ENCODE measurements at places on chromosomes 7 and 10.

DNA sequence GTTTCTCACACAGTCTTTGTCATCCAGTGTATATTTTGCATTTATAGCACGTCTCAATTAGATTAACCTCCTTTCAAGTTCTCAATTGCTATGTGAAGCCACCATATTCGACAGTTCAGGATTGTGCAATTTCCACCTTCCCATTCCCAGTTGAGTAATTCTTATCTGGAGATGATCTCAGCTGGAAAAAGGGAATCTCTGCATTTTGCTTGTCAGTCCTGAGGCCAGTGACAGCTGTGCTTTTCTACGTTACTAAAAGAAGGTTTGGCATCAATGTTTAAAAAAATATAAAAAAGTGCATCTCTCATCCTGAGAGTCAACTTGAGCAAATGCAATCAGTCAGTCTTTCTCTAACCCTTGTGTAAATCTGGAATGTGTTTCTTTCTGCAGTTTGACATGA, 247.7 kb downstream of the PRKG1 start:
- DNase-seq: no peak

- DNase-seq: no peak
Measured at GRCh38 chr7:96710544-96710943, 898 bp upstream of the SEM1 start.

GRCh38 chr7:139300390-139300789, 40.7 kb upstream of the FMC1 start:
- no peak for DNase-seq

- no peak for DNase-seq
Measured at GRCh38 chr7:102943423-102944169, 30.8 kb downstream of the LRRC17 start.

DNA sequence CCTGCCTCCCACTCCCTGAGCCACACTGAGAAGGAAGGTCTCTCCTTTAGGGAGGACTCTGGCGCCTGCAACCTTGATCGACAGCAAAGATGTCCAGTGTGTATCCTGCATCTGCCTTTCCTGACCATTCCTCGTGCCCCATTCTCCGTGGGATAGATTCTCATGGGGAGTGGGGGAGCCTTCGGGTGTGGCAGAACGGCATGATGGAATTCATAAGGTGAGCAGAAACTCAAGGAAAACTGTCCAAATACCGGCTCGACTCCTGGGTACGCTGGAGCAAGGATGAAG, 636 bp upstream of the RARRES2 start:
- DNase-seq: no peak

- no peak for DNase-seq
Measured at GRCh38 chr7:78499283-78499682, 700.7 kb downstream of the PHTF2 start.

- no peak for DNase-seq
Measured at GRCh38 chr10:128608791-128609190, 482.6 kb upstream of the MKI67 start.

GRCh38 chr7:105643384-105643783, 62.1 kb upstream of the EFCAB10 start:
- DNase-seq: peak; percentile 27

- DNase-seq: no peak
Measured at GRCh38 chr7:22251281-22251680, 105.7 kb downstream of the RAPGEF5 start.

GRCh38 chr7:8391353-8392062, 41.9 kb upstream of the NXPH1 start:
- DNase-seq: no peak

GRCh38 chr7:13742811-13743210, 246.7 kb downstream of the ETV1 start:
- DNase-seq: peak; percentile 44

- DNase-seq: no peak
Measured at GRCh38 chr7:14195079-14195478, 205.6 kb upstream of the ETV1 start.

- peak; percentile 11 for DNase-seq
Measured at GRCh38 chr10:96720422-96721206, at the start of gene PIK3AP1. PIK3AP1 (minus strand) TSS chr10:96720514; CDS start chr10:96720394, 120 bp downstream.

DNA sequence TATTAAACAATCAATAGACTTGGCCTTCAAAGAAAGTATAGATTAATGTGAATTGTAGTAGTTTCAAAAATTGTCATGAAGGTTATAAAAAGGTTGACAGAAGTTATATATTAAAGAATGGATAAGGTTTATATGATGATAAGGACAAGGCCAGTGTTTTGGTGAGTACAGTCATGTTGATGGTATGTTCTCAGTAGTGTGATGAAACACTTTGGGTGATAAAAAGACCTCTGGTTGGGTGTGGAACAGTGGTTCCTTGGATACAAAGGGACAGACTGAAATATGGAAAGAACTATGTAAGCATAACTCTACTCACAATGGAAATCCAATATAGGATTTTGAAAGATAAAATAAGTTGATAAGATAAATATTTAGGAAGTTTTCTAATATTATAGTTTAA, 866.3 kb downstream of the ANKRD7 start:
- no peak for DNase-seq

DNA sequence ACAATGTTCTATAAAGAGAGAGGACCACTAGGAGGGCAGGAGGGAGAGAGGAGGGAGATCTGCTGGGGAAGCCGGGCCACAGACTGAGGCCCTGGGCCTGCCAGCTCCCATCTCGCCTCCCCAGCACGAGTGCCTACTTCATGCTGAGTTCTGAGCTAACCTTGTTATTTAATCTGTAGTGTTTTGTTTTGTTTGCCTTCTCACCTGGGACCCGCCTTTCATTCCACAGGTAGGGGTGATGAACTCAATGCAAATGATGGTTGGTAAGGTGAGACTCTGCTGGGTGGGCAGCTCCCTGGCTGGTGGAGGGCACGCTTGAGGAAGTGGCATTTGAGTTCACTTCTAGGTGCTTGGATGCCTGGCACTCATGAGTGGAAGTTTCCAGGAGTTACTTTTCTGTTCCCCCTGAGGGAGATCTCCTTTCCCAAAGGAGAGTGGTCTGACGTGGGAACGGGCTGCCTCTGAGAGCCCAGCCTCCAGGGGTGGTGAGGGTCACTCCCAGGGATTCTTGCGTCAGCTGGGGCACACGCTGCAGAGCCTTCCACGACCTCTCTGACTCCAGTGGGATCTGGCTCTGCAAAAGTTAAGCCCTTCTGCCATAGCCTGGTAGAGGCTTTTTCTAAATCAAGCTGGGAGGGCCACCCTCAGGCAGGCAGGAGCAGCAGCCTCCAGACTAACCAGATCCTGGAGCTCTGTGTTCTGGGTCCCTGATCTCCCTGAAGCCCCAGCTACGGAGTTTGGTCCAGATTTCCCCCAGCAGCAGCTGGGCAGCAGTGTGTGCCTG, 22.4 kb downstream of the UBTD1 start:
- no peak for DNase-seq

GRCh38 chr7:155847821-155848435, 35.7 kb upstream of the SHH start:
- no peak for DNase-seq

- DNase-seq: no peak
Measured at GRCh38 chr7:116223588-116223987, 13.2 kb downstream of the TES start.
